ENCODE measurements at places on chromosomes 13 and 19.

DNA sequence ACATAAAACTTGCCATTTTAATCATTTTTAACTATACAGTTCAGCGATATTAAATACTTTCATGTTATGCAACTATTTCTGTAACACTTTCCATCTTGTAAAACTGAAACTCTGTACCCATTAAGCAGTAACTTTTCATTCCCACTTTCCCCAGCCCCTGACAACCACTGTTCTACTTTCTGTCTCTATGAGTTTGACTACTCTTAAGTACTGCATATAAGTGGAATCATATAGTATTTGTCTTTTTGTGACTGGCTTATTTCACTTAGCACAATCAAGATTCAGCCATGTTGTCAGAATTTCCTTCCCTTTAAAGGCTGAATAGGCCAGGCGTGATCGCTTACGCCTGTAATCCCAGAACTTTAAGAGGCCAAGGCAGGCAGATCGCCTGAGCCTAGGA lies 56.2 kb downstream of the ARHGAP35 start:
- no peak for DNase-seq

DNA sequence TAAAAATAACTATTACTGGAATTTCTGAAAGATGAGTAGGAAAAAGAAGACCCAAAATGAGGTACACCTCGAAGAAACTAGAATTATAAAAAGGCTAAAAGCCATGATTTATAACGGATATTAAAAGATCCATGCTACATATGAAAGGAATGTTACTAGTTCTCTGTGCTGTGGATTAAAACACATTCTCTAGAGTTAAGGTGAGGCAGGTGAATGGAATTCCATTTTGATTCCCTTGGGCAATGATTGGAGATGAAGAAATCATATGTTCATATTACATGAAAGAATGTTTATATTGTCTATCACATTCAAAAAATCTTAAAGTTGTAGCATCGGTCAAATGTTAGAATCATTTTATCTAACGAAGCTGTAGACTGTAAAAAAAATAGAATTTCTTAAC lies 783.7 kb downstream of the PCDH9 start:
- DNase-seq, result no peak

GRCh38 chr13:74289861-74290773 lies 155.9 kb upstream of the KLF12 start:
- peak; percentile 14 for DNase-seq

DNA sequence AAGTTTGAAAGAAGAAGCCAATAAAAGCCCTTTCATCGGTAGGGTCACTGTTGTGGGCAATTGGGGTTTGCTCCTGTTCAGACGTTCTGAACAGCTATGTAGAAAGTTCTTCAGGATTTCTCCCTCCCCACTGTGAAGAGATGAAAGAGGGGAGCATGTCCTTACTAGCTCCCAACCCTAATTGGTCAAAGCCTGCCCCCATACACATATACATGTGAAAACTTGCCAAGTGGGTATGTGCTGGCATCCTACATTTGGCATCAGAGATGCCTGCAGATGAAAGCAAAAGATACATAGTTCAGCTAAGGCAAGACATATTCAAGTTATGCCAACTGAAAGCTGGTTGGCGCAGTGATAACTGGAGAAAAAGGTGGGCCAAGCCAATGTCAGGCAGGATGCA lies 363.1 kb upstream of the DACH1 start:
- no peak for DNase-seq

DNA sequence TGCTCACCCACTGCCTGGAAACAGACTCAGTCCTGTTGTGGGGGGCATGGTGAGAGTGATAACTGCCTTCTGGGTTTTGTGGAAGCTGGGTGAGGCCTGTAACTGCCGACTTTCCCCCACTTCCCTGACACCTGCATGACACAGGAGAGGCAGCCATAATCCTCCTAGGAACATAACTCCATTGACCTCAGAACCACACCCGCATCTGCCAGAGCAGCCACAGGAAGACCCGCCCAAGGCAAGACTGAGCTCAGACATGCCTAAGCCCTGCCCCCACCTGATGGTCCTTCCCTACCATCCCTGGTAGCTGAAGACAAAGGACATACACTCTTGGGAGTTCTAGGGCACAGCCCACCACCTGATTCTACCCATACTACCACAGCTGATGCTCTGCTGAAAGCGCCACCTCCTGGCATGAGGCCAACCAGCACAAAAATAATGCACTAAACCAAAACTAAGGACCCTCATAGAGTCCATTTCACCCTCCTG lies 326.7 kb downstream of the RBM26 start:
- DNase-seq, result no peak

- no peak for DNase-seq
Measured at GRCh38 chr13:75411924-75412537, 69.9 kb downstream of the TBC1D4 start.

DNA sequence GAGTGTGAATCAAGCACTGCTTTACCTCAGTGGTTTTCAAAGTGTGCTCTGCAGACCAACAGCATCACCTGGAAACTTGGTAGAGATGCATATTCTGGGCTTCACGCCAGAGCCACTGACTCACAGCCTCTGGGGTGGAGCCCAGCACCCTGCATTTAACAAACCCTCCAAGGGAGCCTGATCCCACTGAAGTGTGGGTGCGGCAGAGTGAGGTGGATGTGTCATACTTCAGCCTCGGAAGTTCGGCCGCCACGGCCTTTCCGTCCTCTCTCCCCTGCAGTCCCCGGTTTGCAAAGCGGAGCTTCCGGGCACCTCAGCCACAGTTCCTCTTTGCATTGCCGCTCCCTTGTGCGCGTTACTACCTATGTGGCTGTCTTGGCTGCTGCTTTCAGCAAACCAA lies 33.3 kb upstream of the MICU2 start:
- DNase-seq, result peak; percentile 1

DNA sequence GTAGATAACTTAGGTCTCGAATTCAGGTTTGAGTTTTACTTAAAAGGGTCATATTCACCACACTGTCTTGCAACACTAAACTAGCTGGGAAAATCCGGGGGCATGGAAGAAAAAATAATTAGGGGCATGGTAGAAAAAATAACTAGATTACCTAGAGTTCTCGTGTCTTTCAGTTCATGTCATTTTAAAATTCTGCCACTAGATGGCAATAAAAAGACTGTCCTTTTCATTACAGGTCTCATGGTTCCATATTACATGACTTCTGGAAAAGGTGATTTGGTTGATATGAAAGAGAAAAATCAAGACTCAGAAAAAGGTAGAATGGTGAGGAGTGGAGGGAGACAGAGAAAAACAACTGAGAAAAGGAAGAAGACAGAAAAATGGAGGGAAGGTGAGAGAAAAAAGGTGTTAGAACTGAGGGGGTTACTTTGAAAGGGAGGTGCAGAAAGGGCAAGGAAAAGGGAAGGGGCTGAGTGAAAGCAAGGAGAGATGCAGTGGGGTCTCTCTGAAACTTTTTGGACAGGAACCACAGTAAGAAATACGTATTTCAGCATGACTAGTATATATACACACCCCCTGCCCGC lies 299.0 kb downstream of the KLF12 start:
- DNase-seq, result no peak

- no peak for DNase-seq
Measured at GRCh38 chr19:41895745-41896580, 13.0 kb downstream of the ARHGEF1 start.

- DNase-seq, result no peak
Measured at GRCh38 chr19:33332248-33332647, 29.9 kb upstream of the CEBPA start.

DNA sequence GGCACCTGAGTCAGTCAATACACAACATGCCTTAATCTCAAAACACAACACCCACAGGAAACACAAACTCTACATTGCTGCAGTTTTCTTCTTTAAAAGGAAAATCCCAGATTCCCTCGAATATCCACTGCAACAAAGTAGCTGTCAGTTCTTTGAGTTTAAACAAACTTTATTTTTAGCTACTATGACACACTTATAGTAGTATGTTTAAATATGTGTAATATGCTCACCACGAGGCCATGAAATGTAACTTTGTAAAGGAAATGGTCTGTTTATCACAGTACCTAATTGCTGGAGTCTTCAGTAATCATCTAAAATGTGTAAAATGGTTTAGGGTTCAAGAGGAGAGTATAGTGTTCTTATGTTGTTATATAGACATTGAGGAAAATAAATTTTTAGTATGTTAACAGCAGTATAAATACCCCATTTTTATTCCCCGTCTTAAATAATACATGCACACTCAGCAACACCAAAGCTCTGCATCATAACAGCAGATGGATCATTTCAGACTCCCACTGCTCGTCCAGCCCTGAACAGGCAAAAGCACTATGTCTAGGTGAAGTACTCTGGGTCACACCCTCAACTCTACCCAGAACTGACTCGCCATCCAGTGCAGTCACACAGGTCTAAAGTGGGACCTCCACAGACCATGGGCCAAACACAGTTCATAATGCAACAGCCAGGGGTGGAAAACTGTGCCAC lies 20.6 kb downstream of the TUBGCP3 start:
- DNase-seq, result no peak

DNA sequence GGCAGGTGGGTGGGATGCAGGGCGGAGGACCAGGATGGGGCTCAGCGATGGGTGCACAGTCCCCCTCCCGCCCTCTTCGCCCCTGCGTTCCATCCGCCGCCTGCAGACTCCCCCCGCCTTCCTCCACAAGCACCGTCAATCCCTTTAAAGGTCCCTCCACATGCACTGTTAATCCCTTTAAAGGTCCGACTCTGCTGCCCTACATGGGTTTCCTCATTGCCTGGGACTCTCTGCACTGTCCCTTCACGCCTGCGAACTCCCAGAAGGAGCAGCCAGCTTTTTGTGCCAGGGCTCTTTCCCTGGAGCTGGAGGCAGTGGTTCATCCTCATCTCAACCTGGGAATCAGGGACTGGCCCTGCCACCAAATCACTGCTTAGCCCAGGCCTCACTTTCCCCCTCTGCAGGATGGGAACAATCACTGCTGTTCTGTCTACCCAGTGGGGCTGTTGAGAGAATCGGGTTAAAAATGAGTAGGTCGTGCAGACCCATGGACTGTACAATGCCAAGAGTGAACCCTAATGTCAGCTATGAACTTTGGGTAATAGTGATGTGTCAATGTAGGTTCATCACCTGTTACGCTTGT lies 20.4 kb downstream of the ZNF574 start:
- no peak for DNase-seq

DNA sequence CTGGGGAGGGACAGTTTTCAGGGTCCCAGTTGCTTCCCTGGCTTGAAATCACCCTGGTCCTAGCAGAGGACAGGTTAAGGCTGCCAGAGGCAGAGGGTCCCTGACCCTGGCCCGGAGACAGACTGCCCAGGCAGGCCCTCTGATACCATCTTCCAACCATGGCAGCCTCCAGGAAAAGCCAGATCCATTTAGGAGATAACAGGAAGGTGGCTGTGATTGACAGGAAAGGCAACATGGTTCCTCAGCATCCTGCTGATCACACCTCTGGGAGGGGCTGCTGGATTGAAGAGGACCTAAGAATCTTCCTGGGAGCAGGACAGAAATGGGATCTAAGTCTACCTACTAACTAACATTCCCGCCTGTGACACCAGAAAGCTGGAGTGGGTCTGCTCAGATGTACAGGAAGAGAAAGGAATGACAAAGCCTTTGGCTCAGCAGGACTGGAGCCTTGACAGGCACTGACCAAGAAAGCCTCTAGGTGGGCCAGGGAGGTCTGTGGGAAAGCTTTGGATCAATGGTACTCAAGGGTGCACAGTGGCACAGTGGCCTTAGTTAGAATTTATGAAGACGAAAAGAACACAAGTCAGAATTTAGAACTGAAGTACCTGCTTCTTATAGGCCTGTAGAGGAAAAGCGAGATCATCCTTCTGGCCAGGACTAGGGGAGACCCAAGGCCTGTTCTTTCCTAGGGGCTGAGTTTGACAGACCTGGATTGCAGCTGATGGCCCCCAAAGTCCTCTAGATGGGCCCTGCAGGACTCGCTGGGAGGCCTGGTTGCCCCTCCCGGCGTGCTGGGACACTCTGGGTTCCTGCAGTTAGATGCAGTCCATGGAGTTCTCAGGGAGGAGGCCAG lies 2.3 kb upstream of the PRKACA start:
- no peak for DNase-seq

DNA sequence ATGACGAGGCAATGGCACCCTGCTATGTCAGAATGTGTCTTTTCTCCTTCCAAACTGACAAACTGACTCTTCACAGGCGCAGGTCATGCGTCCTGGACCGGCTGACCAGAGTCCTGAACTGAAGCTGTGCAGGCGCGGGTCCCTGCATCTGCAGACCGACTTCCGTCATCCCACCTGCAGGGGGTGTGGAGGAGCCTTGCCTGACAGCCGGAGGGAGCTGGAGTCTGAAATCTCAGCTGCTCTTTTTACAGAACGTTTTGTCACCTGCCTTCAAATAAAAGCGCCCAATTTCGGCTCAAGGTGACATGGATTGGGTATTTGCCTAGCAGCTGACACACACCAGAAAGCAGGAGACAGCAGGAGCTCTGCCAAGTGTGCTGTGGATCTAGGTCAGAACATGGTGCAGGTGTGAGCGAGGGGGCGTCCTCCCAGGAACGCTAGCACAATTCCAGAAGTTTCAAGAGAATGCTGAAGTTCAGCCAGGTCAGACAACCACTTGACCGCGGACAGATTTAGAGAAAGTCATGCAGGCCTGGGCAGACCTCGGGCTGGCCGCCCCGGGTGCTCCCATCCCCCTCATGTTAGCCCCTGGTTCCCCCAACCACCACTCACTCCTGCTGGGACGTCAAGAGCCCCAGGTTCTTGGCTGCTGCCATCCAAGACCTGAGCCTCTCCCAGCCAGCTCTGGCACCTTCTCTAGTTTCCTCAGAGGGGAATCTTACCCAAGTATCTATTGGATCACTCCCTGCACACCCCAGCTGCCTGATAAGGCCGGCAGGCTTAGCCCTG lies 32.8 kb downstream of the ELL start:
- no peak for DNase-seq

DNA sequence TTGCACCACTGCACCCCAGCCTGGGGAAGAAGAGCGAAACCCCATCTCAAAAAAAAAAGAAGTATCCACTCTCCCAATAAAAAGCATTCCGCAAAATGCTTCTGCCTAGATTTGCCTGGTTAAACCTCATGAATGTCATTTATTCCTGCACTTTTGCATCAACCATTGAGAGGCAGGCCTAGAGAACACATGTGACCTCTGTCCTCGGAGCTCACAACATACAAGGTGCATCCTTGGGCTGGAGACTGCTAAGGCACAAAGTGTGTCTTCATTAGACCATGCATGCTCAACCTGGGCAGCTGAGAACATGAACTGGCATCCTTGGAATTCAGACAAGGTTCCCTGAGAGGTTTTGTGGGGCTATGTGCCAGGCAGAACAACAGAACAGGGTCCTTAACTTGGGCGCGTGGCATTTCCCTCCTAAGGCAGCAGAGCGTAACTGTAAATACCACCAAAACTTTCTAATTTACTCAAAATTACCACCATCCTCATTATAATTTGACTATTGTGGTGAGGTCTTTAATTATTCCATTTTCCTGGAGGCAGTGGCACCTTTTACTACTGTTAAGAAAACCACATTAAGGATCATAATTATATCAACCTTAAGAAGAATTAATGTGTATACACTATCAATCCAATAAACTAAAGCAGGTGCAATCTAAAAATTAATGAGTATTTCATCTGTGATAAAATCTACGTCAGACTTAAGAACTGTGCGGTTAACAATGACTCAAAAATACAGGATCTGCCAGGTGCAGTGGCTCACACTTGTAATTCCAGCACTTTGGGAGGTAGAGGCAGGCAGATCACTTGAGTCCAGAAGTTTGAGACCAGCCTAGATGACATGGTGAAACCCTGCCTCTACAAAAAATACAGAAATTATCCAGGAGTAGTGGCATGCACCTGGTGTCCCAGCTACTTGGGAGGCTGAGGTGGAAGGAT lies 13.8 kb downstream of the RCBTB1 start:
- no peak for DNase-seq

- DNase-seq, result no peak
Measured at GRCh38 chr13:61410669-61411297, 4.9 kb downstream of the PCDH20 start.

- DNase-seq, result no peak
Measured at GRCh38 chr13:30932481-30933353, at the start of gene TEX26. Gene TEX26 (plus strand): TSS chr13:30932656. CDS start chr13:30932716, 60 bp downstream.

GRCh38 chr19:39401070-39401548 lies 5.5 kb upstream of the ZFP36 start:
- no peak for DNase-seq
